Type B pancreatic cell (in vitro differentiated cells): ENCODE measurements at places on chromosomes 2 and 18.

GRCh38 chr2:64367444-64368232, 86.3 kb upstream of the LGALSL start:
- DNase-seq, result no peak

DNA sequence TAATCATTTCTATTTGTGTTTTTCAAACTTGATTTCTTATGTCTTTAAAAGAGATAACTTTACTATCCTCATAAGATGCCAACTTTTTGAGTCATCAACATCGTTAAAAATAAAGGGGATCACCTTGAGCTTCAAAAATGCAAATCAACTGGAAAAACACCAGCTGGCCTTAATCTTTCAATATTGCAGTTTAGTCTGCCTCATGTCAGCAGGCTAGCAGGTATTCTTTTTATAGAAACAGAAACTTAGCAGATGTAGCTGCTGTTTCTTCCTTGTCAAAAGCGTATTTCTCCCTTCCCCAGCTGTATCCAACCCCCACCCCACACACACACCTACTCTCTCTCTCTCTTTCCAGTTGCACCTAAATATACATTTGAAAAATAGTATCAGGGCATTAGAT, 154.1 kb upstream of the ZNF804A start:
- DNase-seq, result no peak

GRCh38 chr2:110853516-110853915, 121.1 kb downstream of the ACOXL start:
- DNase-seq, result no peak

DNA sequence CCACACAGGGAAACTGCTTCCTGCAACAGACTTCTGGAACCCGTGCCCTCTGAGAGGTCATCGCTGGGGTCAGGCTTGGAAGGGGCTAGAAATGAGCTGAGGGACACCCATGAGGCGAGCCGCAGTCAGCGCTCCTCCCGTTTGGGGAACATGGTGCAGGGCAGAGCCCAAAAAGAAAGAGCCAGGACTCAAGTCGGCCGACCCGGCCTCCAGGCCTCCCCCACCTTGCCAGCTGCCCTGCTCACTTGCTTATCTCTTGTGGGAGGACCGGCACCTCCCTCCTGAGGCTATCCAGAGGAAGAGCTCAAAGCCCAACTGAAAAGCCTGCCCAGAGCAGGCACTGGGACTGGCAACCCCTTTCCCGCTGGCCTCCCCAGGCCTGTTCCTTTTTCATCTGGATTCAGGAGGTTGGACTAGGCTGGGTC, 43.6 kb downstream of the SCTR start:
- peak; percentile 57 for DNase-seq

- no peak for DNase-seq
Observed at GRCh38 chr2:67340133-67341011, 56.8 kb upstream of the ETAA1 start.

GRCh38 chr2:240713071-240713927, 21.6 kb downstream of the AQP12A start:
- no peak for DNase-seq

DNA sequence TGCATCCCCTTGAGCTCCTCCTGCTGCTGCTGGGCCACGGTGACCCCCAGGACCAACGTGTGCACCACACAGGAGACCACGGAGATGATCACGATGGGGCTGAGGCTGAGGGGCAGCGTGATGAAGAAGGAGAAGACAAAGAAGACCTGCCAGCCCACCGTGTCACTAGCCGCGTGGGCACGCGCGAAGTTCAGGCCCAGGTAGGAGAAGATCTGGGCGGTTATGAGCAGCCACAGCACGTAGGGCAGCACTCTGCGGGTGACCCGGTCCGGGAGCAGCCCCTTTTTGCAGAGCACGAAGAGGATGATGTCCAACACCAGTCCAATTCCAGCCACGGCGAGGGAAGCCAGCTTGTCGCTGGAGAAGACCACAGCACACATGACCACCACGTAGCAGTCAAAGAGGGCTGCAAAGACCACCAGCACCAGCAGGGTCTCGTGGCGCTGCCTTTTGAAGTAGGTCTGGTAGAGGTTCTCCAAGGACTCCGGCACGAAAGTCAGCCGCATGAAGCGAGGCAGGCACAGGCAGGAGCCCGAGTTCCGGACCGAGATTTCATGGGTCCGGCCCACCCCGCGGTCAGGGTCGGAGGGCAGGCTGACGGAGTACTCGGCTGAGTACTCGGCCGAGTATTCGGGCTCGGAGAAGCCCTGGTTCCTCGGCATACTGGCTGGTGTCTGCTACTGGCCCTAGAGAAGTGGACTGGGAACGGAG, 1.6 kb downstream of the ADCY3 start:
- DNase-seq, result no peak

GRCh38 chr2:26807788-26808460, 22.1 kb downstream of the CENPA start:
- DNase-seq, result no peak

DNA sequence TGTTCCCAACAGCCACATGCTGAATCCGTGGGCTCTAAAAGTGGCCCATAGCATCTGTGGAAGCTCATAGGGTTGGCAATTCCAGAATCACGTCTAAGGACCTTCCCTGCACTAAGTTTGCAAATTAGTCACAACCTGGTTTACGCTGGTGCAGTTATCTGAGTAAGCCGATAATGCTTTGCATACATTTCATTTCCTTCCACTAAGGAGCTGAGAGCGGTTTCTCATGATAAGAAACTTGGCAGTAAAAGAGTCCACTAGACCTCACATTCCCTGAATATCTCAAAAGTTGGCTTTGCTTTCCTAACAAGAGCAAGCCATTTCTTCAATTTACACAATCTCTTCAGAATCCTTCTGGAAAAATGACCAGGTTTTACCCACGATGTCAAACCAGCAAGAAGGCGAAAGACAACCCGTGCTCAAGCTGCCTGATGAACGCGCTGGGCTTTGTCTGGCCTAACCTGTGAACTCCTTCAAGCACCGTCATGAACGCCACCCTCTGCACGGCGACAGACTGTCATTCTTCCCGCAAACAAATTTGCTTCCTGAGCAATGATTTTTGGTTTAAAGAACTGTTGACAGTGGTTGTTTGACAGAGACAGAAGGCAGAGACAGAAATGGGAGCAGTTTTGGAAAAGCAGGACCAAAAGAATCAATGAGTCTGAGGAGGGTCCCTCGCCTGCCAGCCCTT, 73.0 kb upstream of the COPS8 start:
- no peak for DNase-seq

GRCh38 chr18:57258131-57258777, 94.1 kb upstream of the ST8SIA3 start:
- no peak for DNase-seq

DNA sequence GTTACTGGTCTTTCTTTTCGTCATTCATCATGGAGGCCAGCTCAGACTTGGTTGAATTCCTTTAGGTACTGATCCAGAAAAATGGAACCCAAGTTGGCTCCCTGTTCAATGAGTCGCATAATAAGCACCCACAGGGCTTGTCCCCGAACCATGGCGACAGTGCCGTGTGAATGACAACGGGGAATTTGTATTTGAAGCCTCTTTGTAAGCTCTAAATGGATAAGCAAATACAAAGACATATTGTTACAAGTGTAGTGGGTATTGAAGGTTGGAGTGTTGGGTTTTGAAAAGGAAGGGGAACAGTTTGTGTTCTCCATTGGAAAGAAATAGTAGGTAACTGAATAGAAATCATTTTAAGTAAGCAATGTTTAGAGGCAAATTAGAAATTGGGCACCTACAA, 288.9 kb downstream of the SLC4A3 start:
- DNase-seq, result no peak

DNA sequence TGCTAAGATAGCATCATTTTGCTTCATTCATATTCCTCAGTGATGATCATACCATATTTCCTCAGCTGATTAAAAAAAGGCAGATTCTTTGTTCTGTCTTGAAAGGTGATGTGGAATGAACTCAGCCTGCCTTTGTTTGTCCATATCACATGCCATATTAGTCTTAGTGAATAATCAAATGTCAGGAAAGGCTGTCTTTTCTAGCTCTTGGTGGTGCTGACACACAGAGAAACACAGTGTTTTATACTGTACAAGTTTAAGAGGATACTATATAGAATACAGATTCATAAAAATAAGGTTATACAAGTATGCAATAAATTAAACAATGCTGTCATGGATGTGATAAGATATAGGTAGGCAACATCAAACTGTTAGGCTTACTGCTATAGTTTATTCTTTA, 97.1 kb upstream of the FAM98A start:
- DNase-seq, result no peak
